ENCODE measurements at places on chromosomes 12 and 14.

DNA sequence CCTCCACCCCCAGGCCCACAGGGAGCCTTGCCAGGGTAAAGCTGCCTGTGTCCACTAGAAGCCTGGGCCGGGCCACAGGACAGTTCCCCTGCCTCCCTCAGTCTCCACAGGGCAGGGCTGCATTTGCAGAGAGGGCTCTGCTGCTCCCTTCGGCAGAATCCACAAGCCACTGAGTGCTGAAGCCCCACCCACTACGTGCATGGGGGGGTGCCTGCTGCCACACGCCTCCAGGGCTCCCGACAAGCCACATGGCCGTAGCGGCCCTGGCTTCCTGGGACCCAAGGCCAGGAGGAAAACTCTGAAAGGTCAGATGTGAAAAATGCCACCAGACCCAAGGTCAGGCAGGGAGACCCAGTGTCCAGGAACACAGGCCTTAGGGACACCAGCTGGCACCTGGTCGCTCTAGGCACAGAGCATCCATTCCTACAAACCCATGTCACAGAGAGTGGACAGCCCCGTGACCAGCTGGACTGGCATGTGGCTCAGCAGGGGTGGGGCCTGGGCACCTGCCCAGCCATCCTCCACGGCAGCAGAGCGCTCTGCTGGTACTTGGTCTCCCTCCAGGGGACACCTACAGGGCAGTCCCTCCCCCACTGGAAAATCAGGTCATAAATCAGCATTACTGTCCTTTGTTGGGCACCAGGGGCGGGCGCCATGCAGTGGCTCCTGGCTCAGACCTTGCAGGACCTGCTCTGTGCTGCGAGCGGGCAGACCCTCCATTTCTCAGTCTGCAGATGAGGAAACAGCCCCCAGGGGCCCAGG lies 42.9 kb downstream of the CCDC85C start:
- DNase-seq: no peak

DNA sequence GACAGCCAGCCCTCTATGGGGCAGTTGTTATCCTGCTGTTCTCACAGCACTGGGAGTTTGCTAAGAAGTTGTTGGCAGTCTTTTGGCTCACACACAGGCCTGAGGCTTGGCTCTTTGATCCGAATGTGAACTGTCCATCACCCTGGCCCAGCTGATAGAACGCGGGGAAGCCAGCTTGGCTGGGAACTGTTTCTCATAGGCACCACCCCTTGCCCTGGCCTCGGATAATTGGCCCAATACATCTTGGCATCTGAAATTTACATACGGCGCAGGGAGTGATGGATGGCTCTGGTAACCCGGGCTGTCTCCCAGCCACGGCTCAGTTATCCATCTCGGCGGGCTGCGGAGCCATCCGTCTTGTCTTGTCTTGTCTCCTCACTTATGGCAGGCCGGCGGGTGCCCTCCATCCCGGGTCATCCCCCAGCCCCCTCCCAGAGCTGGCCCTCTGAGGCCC lies 164.1 kb downstream of the PHETA1 start:
- no peak for DNase-seq

GRCh38 chr14:54683882-54684794 lies 117.2 kb downstream of the SAMD4A start:
- no peak for DNase-seq

DNA sequence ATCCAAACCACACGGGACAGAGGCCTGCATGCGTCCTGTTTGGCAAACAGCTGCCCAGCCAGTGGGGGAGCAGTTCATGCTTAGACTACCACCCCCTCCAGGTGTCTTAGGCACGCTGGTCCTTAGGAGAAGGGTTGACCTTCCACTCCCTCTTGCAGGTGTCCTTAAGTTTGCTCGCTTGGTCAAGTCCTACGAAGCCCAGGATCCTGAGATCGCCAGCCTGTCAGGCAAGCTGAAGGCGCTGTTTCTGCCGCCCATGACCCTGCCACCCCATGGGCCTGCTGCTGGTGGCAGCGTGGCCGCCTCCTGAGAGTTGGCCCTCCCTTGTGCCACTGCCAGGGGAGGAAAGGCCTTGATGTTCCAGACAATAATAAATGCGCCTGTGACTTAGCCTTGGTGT lies 1.8 kb downstream of the C12orf57 start:
- DNase-seq: no peak

GRCh38 chr14:33229269-33229929 lies 290.7 kb downstream of the NPAS3 start:
- no peak for DNase-seq

- no peak for DNase-seq
These were observed 108.4 kb downstream of the C12orf42 start for GRCh38 chr12:103387385-103387784.

- no peak for DNase-seq
These were observed 14.2 kb downstream of the WIF1 start for GRCh38 chr12:65106948-65107347.

- DNase-seq: no peak
These were observed 49.0 kb upstream of the STON2 start for GRCh38 chr14:81449114-81449513.

DNA sequence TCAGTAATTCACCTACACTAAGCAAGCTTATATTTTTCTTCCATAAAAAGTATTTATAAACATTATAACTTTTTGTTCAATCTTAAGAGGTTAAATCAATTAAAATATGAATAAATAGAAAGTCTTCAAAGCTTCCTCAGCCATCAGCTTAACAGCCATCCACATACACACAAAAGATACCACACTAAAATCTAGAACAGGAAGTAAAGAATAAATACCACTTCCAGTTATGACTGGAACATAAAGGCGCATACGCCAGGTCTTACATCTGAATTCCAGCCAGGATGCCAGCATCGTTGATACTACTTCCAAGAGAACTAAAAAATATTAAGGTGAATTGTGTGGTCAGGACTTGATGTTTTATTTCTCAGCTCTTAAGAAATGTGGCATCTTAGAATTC lies 17.0 kb downstream of the SIX1 start:
- no peak for DNase-seq

DNA sequence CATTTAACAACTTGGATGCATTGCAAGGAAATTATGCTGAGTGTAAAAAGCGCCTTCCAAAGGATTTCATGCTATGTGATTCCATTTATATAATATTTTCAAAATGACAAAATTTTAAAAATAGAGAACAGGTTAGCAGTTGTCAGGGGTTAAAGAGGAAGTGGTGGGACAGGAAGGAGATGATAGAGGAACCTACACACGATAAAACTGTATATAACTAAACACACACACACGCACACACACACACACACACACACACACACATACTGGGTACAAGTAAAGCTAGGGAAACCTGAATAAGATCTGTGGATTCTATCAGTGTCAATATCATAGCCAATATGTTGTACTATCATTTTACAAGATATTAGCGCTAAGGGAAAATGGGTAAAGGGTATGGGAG lies 17.2 kb downstream of the TTC9 start:
- DNase-seq: no peak

DNA sequence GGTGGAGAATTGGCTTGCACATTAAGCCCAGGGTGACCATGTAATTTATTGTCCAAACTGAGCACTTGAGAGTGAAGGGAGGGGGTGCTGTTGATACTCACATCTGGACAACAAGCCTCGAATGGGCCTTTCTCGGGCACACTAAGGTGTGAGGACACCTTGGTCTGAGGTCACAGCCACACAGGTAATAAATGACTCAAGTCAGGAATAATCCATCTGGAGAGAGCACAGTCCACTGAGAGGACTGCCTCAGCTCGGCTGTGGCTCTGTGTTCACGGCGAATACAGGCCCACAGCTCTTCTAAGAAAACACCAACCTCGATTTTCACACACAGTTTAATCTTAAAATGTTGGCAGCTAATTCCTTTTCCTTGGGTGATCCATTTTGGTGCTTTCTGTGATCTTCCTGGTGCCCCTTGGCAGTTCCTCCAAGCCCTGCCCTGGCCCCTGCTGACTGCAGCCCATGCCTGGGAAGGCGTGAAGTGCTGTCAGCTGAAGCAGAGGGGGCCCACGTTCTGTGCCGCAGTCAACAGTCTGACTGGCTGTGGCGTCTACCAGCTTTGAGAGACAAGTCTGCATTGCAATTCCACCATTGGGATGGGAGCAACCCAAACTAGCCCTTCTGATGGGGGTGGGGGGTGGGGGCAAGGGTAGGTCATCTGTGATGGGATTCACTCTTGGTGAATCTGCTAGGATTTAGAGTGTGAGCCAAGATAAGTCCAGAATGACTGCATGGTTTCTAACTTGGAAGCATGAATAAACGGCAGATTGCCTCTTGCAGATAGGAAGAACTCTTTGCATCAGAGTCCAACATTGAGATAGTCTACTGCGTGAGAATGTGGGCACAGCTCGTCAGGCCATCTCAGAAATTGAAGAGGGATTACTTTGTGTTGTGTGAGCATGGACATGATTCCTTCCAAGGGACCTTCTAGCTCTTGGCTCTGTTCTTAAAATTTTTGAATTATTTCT lies 42.8 kb downstream of the ZNF664 start:
- DNase-seq: no peak

- no peak for DNase-seq
These were observed 440 bp upstream of the ISM2 start for GRCh38 chr14:77498984-77499527.

- no peak for DNase-seq
These were observed 992.9 kb downstream of the GALC start for GRCh38 chr14:87000081-87000480.

GRCh38 chr14:33707716-33708115 lies 243.2 kb downstream of the EGLN3 start:
- no peak for DNase-seq

DNA sequence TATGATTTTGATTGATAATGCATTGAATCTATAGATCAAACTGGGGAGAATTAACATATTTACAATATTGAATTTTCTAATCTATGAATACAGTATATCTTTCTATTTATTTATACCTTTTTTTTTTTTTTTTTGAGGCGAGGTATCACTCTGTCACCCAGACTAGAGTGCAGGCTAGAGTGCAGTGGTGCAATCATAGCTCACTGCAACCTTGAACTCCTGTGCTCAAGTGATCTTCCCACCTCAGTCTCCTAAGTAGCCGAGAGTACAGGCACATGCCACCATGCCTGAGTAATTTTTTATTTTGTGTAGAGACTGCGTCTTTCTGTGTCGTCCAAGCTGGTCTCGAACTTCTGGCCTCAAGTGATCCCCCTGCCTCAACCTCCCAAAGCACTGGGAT lies 20.4 kb downstream of the LTBR start:
- DNase-seq: no peak

DNA sequence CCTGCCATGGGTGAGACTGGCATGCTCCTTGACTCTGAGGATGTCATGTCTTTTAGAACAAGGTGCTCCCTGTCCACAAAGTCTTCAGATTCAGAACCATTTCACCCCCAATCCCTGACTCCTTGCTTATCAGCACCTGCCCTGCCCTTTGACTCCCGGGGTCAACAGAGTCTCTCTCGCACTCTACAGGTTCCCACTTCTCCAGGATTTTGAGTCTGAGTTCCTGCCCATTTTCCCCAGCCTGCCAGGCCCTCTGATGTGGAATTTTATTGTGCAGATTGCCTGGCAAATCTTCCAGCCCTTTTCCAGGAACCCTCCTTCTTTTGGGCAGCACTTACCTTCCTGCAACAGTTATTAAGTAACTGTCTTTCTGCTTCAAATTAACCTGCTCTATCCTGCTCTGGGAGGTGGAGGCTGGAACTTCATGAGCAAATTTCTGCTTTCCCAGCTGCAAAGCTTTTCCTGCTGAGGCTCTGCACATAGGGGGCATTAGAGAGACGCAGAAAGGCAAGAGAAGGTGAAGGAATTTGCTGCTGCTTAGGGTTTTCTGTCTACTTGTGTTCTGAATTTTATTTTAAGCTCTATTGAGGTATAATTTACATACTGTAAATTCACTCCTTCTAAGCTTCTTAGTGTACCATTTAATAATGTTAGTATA lies 259.1 kb downstream of the PCNX1 start:
- DNase-seq: no peak

DNA sequence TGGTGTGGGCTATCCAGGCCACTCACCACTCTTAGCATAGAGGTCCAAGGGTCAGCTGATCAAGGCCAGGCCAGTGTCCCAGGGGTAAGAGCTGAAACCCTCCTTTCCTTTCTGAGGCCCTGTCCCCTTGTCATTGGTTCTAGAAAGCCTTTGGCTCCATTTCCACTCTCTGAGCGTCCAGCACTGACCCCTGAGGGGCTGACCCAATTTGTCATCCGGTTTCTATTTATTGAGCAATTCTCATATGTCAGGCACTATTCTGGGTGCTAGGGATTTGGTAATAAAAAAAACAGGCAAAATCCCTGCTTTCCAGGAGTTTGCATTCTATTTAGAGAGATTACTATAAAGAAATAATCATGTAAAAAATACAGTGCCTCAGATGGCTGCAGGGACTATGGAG lies 3.4 kb downstream of the KRT77 start:
- no peak for DNase-seq

DNA sequence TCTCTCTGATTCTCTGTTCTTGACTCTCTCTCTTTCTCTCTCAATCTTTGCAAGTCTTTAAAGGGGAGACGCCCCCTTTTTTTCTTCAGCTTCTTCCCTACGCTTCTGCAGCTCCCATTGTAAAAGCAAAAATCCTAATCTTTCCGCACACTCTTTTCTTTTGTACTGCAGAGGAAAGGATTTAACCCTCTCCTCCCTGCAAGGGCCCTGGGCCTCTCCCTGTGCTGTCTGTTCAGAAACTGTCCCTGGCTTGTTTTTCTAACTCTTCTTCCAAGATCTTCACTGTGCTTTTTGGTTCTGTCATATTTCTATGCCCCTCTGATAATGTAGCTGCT lies 10.9 kb upstream of the SALL2 start:
- no peak for DNase-seq

DNA sequence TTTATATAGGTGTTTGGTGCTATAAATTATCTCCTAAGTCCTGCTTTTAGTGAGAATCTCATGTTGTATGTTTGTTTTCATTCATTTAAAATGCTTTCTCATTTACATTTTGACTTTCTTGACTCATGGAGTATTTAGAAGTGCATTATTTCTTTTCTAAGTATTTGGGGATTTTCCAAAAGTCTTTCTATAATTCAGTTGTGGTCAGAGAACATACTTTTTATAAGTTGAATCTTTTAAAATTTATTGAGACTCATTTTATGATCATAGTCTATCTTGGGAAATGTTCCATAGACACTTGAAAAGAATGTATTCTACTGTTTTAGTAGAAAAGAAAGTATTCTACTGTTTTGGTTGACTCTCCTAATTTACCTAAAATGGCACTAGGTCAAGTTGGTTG lies 168.2 kb downstream of the AKAP6 start:
- DNase-seq: no peak

- no peak for DNase-seq
These were observed 95.7 kb downstream of the PIWIL1 start for GRCh38 chr12:130433411-130433810.

GRCh38 chr14:75046899-75047298 lies 4.4 kb downstream of the MLH3 start:
- no peak for DNase-seq

GRCh38 chr12:48981757-48982157 lies 3.6 kb downstream of the WNT1 start:
- no peak for DNase-seq

GRCh38 chr14:46306267-46306666 lies 345.3 kb downstream of the RPL10L start:
- no peak for DNase-seq

- DNase-seq: no peak
These were observed 35.0 kb downstream of the ITPR2 start for GRCh38 chr12:26798023-26798422.
